ENCODE measurements at places on chromosomes 4 and X.

GRCh38 chr4:7806338-7807090, 133.1 kb downstream of the AFAP1 start:
- no peak for DNase-seq

GRCh38 chr4:128846063-128846462, 36.6 kb downstream of the JADE1 start:
- no peak for DNase-seq

GRCh38 chr4:184104419-184105101, 113.1 kb downstream of the ENPP6 start:
- peak; percentile 19 for DNase-seq

- DNase-seq = no peak
Observed at GRCh38 chr4:110532901-110533589, 57.1 kb downstream of the ENPEP start.

DNA sequence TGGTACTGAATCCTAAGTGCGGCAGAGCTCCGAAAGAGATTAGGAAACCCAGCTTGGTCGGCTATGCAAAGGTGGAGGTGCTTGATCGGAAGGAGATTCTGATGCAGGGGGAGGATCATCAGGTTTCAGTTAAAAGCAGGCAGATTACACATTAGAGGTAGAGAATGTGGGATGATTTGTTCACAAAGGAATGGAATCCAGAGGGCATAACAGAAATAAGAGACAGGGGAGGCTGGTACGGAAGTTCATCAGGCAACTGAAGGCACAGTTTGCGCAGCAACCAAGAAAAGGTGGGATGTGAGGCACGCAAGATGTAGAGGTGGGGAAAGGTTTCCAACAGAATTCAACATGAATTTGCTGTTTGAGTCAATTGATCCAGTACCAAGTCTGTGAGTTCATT, 424 bp upstream of the ZNF330 start:
- DNase-seq = no peak

- DNase-seq = no peak
Observed at GRCh38 chr4:139333046-139333445, 30.8 kb upstream of the NDUFC1 start.

DNA sequence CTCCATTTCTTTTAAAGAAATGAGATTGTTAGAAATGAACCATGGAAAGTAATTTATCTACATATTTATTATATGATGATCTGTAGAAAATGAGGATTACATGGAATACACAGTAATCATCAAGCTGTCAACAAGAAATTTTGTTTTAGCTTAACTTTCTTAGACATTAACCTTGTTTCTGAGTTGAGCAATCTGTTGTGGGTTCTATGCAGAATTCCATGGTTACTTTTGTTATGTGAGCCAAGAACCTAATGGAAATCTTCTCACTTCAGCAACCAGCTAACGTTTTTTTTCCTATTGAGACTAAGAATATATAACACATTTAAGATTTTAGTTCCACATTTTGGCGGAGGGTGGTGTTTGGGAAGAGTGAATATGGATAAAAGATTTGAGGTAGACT, 136.1 kb upstream of the SLC4A4 start:
- peak; percentile 46 for DNase-seq

GRCh38 chr4:73741750-73742489, 1.6 kb downstream of the CXCL8 start:
- no peak for DNase-seq

DNA sequence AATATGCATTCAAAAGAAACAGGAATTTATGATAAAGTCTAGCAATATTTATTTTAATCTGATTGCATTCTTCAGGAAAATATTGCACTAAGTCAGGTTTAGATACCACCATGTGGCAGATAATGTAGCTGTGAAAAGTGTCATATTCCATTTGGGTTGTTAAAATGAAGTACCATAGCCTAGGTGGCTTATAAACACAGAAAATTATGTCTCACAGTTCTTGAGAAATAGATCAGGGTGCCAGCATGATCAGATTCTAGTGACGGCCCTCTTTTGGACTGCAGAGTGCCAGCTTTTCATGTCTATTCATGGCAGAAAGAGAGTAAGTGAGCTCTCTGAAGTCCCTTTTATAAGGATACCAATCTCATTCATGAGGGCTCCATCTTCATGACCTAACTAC, 5.6 kb upstream of the ADGRL3 start:
- no peak for DNase-seq

DNA sequence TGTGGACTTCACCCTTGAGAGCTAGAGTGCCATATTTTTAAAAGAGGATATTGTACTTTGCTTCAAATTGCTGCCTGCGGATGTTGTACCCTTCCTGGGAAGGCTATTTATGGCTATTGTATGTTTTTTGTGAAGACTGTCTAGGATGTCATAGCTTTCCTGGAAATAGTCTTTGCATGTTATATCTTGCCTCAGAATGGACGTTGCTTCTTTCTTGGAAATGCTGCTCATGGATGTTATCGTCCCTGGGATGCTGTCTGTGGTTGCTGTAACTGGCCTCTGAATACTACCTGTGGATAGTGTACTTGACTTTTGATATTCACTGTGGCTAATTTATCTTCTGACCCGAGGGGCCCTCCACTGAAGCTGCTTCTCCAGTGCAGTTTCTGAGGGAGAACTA, 146.8 kb downstream of the ENOX2 start:
- no peak for DNase-seq

DNA sequence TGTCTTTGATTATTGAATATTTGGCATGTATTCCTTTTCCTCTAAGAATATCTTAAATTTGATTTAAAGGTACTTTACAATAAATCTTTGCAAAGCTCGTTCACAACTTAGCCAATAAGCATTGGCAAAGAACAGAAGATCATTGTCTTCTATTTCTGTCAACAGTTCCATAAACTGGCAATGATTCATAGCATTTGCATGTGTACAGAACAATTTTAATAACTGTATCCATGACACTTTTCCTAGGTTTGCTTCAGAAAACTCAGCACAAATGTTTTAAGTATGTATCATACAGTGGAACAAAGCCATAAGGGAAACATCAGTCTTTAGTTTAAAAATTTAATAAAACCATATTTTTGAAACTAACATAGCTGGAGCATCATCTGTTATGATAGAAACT, 462.7 kb upstream of the RPS6KA3 start:
- DNase-seq = peak; percentile 83

DNA sequence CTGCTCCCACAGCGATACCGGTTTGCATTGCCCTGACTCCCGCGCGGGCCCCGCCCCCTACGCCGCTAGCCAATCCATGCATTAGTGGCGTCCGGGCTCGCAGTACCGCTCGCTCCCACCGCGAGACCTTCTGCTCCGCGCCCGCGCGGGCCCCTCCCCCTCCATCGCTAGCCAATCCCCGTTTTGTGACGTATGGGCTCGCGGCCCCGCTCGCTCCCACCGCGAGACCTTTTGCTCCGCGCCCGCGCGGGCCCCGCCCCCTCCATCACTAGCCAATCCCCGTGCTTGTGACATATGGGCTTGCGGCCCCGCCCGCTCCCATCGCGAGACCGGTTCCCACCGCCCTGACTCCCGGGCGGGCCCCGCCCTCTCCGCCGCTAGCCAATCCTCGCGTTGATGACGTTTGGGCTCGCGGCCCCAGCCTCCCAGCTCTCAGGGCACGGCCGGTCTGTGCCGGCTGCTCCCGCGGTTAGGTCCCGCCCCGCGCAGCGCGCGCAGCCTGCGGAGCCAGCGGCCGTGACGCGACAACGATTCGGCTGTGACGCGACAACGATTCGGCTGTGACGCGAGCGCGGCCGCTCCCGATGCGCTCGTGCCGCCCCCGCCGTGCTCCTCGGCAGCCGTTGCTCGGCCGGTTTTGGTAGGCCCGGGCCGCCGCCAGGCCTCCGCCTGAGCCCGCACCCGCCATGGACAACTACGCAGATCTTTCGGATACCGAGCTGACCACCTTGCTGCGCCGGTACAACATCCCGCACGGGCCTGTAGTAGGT, at the start of gene EMD:
TSS of gene EMD (plus strand) at position 497 of the 770 bp plus-strand sequence. CDS start at position 687, 190 bp downstream.
- peak; percentile 98 for DNase-seq

GRCh38 chr4:8308144-8308543, 38.6 kb downstream of the HTRA3 start:
- no peak for DNase-seq

DNA sequence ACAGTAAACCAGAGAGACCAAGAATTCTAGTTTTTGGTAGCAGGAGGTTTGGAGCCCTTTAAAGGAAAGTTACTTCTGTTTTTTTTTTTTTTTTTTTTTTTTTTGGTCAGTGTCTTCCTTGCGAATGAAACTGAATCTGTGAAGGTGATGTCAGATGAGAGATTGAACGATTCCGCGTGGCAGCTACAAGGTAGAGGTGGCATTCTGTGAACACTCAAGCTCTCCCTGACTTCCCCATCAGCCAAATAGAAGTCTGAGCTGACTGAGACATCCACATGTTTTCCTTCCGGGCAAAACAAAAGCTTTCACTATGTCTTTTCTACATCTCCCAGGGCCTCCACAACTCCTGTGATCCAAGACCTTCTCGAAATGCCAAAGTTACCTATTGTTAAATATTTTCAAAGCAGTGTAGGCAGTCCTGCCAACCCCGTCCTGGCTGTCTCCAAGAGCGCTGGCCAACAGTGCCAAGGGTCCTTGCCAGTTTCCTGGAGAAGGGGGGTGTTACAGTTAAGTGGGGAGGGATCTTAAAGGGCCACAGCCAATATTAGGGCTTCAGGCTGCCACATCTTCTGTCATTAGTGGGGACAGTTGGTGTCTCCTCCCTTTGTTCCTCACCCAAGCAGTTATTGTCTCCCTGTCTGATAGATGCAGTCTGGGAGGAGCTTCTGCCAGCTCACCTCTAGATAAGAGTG, 102.9 kb upstream of the SLC34A2 start:
- no peak for DNase-seq

- peak; percentile 99 for DNase-seq
Observed at GRCh38 chr4:66564901-66565651, 894.8 kb upstream of the EPHA5 start.

GRCh38 chr4:101348367-101348827, 1.1 kb upstream of the PPP3CA start:
- peak; percentile 34 for DNase-seq

- peak; percentile 33 for DNase-seq
Observed at GRCh38 chr4:123786920-123787319, 390.3 kb downstream of the SPRY1 start.

DNA sequence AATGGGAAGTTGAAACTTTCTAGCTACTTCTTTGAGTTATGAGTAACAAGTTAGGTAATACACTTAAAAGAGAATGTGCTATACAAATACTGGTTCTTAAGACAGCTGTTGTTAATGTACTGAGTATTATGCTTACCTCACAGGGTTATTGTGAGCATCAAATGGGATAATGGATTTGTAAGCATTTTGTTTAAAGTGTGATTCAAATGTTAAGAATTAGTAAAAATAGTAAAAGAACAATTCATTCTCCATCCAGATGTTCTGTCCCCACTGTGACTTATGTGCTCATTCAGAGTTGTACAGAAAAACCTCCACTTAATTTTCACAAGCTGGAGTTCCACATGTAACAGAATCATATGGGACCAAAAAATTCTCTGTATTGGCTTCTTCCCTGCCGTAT, 63.6 kb downstream of the AR start:
- peak; percentile 60 for DNase-seq

GRCh38 chr4:8921465-8921864, 49.8 kb upstream of the HMX1 start:
- DNase-seq = no peak

DNA sequence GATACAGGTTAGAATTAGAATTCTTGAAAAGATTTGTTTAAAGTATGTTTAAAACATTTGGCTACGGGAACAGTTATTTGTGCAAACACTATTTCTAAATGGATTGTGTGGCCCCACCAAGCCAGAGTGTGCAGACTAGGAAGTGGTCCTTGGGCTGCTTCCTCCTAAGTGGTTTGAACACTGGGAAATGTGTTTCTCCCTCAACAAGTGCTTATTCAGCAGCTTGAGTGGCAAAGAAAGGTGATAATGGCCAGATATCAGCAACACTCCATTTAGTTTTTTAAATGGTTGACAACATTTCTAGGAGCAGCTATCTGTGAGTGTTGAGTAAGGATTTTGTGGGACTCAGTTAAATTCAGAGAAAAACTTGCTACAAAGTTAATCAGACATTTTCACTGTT, 141.4 kb upstream of the LNX1 start:
- no peak for DNase-seq

- no peak for DNase-seq
Observed at GRCh38 chr4:8740666-8741395, 130.8 kb downstream of the HMX1 start.

GRCh38 chr4:122178961-122179360, 26.8 kb downstream of the BLTP1 start:
- DNase-seq = no peak

DNA sequence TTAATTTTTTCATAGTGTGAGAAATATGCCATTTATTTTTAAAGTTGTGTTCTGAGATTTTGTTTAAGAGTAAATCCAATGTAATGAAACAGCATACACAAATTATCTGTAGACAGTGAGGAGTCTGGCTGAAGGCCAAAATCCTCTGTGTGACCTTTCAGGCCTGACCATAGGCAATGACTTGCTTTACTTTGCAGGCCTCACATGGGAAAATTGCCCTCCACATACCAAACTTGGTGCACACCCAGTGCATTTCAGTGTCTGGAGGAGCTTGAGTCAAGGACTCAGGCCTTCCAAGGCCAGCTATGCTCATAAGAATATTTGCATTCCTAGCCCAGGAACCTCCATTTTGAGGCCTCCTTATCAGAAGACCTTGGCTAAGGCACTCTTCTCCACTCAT, 430.1 kb downstream of the GABRG1 start:
- peak; percentile 0 for DNase-seq

GRCh38 chr4:152462695-152463094, 73.2 kb downstream of the FBXW7 start:
- peak; percentile 38 for DNase-seq

- peak; percentile 5 for DNase-seq
Observed at GRCh38 chrX:139691493-139691842, 16.5 kb downstream of the MCF2 start.

GRCh38 chrX:3290561-3290960, 55.9 kb downstream of the MXRA5 start:
- peak; percentile 31 for DNase-seq

- no peak for DNase-seq
Observed at GRCh38 chr4:157527954-157528353, 307.4 kb downstream of the GRIA2 start.

- DNase-seq = no peak
Observed at GRCh38 chrX:131918839-131919238, 104.3 kb upstream of the STK26 start.
